ENCODE measurements at places on chromosomes 2 and 18.

- ATAC-seq = no peak
Measured at GRCh38 chr2:45124456-45124855, 115.2 kb upstream of the SIX2 start.

- ATAC-seq = no peak
Measured at GRCh38 chr2:58856100-58856499, 615.0 kb upstream of the FANCL start.

- ATAC-seq = no peak
Measured at GRCh38 chr2:231393149-231394131, 2.1 kb upstream of the B3GNT7 start.

- no peak for ATAC-seq
Measured at GRCh38 chr18:8339952-8340351, 269.3 kb upstream of the RAB12 start.

DNA sequence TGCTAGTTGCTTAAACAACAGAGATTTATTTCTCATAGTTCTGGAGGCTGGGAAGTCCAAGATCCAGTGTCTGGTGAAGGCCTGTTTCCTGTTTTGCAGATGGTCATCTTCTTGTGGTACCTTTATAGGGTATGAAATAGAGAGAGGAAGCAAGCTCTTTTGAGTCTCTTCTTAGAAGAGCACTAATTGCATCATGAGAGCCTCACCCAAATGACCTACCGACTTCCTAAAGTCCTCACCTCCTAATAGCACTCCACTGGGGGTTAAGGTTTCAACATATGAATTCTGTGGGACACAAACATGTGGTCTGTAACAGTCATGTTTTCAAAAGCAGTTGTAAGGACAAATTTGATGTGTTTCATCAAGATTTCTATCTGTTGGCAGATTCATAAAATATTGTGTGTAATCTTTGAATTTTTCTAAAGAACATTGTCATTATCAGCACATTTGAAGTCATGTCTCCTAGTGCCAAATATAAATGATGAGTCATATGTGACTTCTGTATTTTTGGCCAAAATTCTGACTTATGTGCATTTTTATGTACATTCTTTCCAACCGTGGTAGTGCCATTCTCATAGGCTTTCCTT lies 45.3 kb downstream of the CD28 start:
- no peak for ATAC-seq

DNA sequence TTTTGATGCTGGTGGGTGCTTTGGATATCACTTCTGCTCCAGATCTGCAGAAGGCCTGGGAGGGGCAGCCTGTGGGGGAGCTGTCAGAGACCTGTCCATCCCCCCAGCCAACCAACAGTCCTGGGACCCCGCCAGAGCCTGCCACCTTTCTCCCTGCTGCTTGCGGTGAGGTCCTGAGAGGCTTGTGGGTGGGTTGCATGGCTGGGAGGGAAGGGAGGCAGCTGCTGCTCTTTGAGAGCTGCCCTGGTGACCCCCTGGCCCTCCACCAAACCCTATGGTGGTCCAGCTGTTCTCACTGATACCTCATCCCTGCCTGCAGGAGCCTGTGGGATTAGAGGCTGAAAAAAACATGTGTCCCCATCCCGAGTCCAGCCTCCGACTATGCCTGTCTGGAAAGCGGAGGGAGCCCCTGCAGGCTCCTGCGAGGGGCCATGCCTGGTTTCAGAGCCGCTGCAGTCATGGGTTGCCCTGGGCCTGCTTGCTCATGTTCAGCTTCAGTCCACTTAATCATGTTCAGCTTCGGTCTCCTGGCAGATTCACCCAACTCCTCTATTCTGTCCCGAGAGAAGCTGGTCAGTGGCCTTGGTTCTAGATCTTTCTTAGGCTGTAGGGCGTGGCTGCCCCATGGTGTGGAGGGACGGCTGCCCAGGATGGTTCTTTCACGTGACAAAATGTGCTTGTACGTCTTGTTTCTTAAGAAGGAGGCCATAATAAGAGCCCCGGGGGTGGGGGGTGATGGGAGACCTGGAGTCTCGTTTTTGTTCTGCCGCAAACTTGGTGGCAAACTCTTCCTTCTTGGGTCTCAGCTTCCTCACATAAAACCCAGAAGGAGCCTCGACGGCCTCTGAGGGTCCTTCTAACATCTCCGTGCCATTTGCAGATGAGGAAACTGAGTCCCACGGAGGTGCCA lies 98.5 kb downstream of the CTIF start:
- ATAC-seq = no peak

DNA sequence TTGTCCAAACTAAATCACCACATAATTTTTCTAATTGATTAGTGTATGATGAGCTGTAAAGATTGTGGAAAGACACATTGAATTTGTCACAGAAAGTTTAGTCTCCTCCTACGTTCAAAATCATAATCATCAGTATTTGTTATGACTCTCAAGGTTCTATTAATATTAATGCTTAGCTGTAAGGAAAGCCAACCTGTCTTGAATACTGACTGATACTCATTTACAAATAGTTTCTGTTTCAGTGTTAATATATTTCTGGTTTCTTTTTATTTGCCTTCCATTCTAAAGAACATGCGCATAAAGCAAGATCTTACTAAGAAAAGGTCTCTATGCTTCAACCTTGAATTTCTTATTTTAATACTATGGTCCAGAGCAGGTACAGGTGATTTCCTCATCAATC lies 55.1 kb downstream of the CPS1 start:
- no peak for ATAC-seq

- ATAC-seq = no peak
Measured at GRCh38 chr2:35591886-35592285, 763.7 kb upstream of the CRIM1 start.

- ATAC-seq = no peak
Measured at GRCh38 chr18:79755496-79756142, 42.1 kb upstream of the KCNG2 start.

DNA sequence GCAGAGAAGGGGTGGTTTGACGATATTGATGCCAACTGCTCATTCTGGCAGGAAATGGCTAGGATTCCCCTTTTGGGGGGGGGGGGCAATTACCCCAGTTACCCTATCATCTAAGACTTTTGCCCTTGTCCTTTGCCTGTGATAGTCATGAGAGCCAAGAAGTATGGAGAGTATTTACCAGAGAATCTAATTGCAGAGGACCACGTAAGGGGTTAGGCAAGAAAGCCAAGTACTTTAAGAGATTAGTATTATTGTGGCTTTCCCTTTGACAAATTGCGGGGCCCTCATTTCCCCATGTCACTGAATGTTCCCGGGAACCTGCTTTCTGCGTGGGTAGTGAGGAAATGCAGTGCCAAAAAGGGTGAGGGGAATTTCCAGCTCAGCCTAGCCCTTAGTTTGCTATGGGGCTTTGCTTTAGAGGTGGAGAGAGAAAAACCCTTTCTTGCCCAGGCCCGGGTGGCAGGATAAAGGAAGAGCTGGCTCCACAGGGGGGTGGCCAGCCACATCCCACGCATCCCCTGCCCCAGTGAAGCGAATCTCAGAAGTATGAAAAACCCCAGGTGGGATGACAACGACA lies 1.5 kb downstream of the AQP4 start:
- no peak for ATAC-seq

DNA sequence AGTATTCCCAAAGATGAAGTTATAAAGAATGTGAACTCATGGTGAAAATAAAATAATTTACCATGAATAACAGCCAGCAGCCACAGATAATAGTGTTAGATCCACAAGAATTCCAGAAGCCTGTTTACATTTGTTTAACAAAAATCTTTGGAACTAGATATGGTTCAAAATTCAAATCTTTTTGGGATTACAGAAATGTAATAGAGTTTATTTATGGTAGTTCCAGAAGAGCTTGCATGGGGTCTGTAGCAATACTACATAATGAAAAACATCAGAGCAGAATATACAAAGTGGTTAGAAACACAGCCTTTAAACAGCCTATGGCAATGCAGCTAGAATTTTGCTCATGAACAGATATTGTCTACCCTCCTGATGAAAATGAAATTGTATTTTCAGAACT lies 179.1 kb downstream of the RDH14 start:
- no peak for ATAC-seq

GRCh38 chr2:25050128-25050527 lies 8.3 kb downstream of the EFR3B start:
- no peak for ATAC-seq

DNA sequence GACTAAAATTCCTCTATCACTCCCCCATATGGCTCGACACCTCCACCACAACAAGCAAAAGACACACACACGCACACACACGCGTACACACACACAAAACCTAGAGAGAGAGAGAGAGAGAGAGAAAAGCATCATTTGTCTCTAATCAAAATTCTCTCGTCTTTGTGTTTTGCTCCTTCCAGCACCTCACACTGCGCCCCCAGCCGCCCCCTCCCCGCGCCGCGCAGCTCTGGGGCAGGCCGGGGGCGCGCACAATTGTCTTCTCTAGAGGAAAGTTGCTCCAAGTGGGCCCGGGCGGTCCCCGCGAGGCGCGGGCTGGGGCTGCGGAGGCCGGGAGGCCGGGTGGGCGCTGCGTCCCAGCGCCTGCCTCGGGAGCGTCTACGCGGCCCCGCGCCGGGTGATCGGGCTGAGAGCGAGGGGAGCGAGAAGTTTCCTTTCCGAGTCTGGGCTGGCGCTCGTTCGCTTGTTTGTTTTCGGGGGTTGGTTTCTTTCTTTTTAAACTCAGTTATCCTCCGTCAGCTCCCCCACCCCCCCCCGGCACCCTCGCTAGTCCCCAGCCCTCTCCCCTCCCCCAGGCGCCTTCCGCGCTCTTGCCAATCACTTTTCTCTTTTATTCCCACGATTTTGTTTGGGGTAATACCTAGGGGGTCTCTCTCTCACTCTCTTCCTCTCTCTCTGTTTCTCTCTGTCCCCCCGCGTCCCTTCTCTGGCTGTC lies 4.1 kb downstream of the ZEB2 start:
- peak; percentile 11 for ATAC-seq

DNA sequence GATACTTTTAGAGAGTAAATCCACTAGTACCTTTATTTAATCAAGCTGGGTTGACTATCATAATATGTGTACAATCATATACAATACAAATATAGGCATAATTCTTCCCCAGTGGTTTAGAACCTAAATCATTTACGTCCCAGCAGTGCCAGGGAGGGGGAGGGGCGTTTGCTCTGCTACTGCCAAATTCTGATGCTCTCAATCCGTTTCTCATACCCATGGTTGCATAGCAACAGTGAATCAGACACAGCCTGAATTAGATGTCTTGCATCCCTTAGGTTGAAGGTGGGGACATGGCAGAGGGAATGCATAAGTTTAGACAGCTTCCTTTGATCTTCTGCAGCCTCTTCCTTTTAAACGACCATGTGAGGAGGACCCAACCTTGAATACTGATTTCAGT lies 135.4 kb downstream of the ABCA12 start:
- no peak for ATAC-seq

DNA sequence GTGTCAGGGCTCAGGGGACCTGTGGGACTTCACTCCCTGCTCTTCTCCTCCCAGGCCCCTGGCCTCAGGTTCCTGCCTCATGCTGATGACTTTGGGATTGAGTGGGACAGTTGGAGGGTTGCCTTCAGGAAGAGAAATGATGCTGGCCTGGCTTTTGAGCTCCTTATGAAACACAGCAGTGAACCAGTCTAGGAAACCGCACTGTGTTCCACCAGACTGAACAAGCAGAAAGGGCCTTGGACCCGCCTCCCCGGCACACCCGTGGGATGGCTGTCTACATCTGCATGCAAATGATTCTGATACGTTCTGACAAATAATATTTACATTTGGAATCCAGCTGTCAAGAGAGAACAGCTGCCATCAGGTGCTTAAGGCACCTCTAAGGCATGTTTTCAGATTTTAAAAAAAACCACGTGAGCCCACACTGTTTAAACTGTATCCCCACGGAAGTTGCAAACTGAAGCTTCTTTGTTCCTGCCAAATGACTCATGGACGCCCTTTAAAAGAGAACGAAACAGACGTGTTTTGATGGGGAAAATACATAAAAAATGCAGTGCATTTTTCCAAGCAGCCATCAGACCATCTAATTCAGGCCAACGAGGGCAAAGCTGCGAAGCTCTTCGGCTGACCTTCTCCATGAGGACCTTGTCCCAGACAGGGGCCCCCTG lies 27.6 kb upstream of the ASAP2 start:
- peak; percentile 12 for ATAC-seq

DNA sequence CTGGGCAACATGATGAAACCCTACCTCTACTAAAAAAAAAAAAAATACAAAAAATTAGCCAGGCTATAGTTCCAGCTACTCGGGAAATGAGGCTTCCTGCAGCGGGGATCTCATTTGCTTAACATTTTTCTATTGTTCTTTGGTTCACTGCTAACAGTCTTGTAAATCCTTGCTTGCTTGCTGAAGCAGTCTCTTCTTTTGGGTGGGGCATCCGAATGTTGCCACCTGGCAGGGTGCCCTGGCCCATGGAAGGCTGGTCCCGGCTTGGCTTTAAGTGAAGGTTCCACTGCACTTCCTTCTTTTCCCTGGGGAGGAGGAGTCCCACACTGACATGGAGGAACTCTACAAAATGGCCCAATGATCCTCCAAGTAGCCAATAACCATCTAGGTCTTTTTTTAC lies 6.0 kb upstream of the ANKRD29 start:
- no peak for ATAC-seq

- ATAC-seq = no peak
Measured at GRCh38 chr2:47724221-47724981, 58.5 kb upstream of the MSH6 start.

DNA sequence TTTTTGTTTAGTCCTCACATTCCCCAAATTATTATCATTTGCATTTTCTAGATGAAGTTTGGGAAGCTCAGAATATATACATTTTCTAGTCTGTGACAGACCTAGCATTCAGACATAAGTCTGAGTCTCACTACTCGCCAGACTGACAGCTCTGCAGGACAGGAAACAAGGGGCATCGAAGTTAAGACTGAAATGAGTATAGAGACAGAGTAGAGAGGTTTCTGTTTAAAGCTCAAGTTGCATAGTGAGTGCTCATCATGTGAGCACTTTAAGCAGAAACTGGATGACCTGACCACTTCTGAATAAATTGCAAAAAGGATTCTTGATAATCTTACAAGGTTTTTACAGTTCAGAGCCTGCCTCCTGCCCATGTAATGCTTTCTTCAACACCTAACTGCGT lies 1.1 kb downstream of the HADHB start:
- ATAC-seq = no peak

DNA sequence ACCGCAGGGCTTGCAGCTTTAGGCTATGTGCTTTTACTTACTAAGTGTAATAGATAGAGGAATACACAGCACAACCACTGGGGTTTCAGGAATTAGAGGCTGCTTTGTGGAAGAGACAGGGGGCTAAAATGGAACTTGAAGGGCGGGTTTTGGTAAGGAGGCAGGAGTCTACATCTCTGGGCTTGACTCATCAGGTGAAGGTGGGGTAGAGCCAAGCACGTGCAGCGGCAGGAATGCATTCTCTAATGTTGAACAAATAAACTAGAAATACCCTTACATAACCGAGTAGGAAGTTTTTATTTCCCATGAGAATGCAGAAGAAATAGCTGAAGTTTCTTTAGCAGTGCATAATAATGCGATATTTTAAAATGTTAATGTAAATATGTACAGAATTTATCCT lies 673.8 kb upstream of the SALL3 start:
- no peak for ATAC-seq

DNA sequence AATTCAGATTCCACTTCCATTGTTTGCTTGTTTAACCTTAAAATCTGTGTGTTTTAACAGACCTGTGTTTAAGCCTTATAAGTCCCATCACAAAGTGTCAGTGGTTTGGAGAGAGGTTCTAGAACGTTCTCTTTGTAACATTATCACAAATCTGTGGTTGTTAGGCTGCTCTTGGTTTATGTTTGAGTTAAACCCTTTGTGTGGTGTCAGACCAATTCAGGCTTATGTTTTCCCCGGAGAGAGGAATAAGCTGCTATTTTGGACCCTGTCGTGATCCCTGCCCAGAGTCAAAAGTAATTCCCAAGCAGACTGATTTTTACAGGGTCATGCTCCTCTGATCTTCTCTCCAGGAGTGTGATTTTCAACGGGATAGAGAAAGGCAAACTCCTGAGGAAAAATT lies 43.8 kb upstream of the LTBP1 start:
- no peak for ATAC-seq
